ENCODE measurements at places on chromosomes 16 and 17. TPM values are rescaled to one million over a fixed set of nuclear protein-coding genes. Genes with fewer than 3 reads are reported as not detected.

GRCh38 chr16:10616756-10617640 lies 36.6 kb upstream of the EMP2 start:
- peaks cover 39% of the 10 kb centered on the region for H3K4me1 ChIP-seq
- DNase-seq: peak; percentile 69
- no peak overlapping the region for H3K4me3 ChIP-seq
- peak overlapping the region; percentile 73 for H3K27ac ChIP-seq
- H3K36me3 ChIP-seq: no peaks in the 10 kb centered on the region

DNA sequence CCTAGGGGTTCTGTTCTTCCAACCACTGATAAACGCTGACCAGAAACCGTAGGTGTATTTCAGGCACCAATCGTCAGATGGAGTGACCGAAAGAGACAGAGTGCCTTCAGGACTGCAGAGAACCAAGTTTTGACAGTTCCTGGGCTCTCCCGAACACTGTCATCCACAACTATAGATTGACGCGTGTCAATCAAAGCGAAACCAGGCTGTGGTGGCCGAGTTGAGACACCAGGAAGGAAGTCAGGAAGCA lies 11.9 kb upstream of the AURKB start:
- DNase-seq: no peak
- H3K4me3 ChIP-seq: peak overlapping the region; percentile 67
- H3K36me3 ChIP-seq: no peaks in the 10 kb centered on the region
- H3K4me1 ChIP-seq: peaks cover 14% of the 10 kb centered on the region

DNA sequence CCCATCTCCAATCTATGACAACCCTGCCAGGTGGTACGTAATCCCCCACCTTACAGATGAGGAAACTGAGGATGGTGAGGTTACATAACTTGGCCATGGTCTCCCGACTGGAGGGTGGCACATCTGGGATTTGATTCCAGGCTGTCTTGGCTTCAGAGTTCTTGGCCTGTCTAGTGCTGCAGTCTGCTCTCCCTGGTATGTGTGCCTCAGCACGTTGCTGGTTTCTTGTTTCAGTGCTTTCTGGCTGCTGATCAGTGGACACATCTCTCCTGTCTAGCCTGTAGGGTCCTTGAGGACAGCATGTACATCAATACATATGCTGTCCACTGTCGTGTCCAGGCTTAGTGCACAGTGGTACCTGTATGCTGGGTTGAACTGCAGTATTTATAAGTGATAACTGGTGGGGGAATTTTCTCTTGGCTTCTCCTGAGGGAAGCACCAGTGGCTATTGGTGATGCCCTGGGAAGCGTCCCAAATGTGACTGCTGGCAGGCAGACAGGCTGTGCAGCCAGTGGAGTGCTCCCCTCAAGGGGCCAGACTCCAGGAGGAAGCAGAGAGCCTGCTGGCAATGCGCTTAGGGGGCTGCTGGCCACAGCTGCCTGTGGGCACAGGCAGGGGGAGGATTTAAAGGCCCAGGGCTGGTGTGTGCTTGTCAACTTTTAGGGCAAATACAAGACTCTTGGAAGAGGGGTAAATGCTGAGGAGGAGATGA lies 14.4 kb downstream of the CTRL start:
- H3K27me3 ChIP-seq: no peaks in the 10 kb centered on the region
- peak overlapping the region; percentile 34 for H3K27ac ChIP-seq
- peak; percentile 77 for DNase-seq
- peaks cover 32% of the 10 kb centered on the region for H3K36me3 ChIP-seq
- H3K4me3 ChIP-seq: no peak overlapping the region

DNA sequence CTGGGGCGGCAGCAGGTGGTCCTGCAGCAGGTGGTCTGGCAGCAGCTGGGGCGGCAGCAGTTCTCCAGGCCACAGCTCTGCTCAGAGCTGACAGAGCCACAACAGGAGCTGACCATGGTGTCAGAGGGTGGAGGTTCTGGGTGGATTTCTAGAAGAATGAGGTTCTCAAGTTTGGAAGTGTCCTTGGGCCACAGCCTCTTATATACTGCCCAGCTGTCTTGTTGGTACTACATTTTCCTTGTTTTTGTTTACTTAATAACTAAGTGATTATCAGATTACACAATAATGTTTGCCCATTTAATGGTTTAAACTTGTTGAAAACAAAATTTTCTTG lies at the start of gene KRTAP4-5:
TSS of gene KRTAP4-5 (minus strand) at position 174 of the 334 bp plus-strand sequence. CDS start at position 116, 58 bp downstream.
- no peaks in the 10 kb centered on the region for H3K4me1 ChIP-seq
- DNase-seq: no peak
- H3K36me3 ChIP-seq: no peaks in the 10 kb centered on the region
- H3K4me3 ChIP-seq: no peak within 1 kb of the TSS
- H3K27me3 ChIP-seq: peaks cover 10% of the 10 kb centered on the region
- no peak within 1 kb of the TSS for H3K27ac ChIP-seq

DNA sequence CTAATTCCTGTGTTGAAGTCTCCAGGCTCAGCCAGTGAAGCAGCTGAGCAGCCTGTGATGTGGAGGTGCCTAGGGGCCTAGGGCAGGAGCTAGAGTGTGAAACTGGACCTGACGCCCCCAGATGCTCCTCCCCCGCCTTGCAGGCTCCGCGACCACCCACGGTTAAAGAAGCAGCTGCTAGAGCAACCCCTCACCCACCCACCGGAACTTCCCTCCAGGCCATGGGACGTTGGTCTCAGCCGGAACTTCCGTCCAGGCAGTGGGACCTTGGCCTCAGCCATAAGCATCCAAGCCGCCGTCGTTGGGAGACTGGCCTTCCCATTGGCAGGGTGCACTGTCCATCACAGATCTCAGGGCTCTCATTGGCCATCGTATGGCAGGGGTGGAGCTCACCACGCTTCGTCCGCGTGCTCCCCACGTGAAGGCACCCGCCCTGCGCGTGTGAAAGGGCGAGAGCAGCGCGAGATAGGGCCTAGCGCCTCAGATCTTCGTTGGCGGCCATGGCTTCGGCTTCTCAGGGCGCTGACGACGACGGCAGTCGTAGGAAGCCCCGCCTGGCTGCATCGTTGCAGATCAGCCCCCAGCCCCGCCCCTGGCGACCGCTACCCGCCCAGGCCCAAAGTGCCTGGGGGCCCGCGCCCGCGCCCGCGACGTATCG lies at the start of gene ADAD2:
TSS of gene ADAD2 (plus strand) at position 427 of the 658 bp plus-strand sequence. CDS start at position 501, 74 bp downstream.
- H3K27me3 ChIP-seq: no peaks in the 10 kb centered on the region
- no peaks in the 10 kb centered on the region for H3K36me3 ChIP-seq
- no peak for DNase-seq
- H3K4me1 ChIP-seq: peaks cover 3% of the 10 kb centered on the region
- no peak within 1 kb of the TSS for H3K27ac ChIP-seq

GRCh38 chr17:28285965-28286364 lies 33.0 kb upstream of the TMEM97 start:
- H3K27me3 ChIP-seq: no peaks in the 10 kb centered on the region
- H3K4me1 ChIP-seq: no peaks in the 10 kb centered on the region
- H3K36me3 ChIP-seq: no peaks in the 10 kb centered on the region
- no peak overlapping the region for H3K4me3 ChIP-seq

- no peak for DNase-seq
- H3K27ac ChIP-seq: no peak overlapping the region
- H3K27me3 ChIP-seq: no peaks in the 10 kb centered on the region
- H3K4me1 ChIP-seq: peaks cover 8% of the 10 kb centered on the region
- H3K36me3 ChIP-seq: no peaks in the 10 kb centered on the region
Observed at GRCh38 chr16:58348986-58349385, 43.3 kb upstream of the GINS3 start.

Gene RAB26
- total RNA-seq: 5.0 TPM

Gene EXOC3L1
- total RNA-seq: 2.8 TPM

Gene PTGES3L
- 24.6 TPM for total RNA-seq

Gene LGALS9B
- total RNA-seq: 0.32 TPM

Measured in heart left ventricle (tissue), 16 donors.